ENCODE measurements at places on chromosomes 4 and X.

GRCh38 chr4:752196-752861 lies 46.7 kb downstream of the PCGF3 start:
- no peak for DNase-seq

- DNase-seq: no peak
Observed at GRCh38 chr4:6456450-6456849, 16.0 kb downstream of the PPP2R2C start.

GRCh38 chr4:130183766-130184165 lies 1087.8 kb downstream of the C4orf33 start:
- no peak for DNase-seq

DNA sequence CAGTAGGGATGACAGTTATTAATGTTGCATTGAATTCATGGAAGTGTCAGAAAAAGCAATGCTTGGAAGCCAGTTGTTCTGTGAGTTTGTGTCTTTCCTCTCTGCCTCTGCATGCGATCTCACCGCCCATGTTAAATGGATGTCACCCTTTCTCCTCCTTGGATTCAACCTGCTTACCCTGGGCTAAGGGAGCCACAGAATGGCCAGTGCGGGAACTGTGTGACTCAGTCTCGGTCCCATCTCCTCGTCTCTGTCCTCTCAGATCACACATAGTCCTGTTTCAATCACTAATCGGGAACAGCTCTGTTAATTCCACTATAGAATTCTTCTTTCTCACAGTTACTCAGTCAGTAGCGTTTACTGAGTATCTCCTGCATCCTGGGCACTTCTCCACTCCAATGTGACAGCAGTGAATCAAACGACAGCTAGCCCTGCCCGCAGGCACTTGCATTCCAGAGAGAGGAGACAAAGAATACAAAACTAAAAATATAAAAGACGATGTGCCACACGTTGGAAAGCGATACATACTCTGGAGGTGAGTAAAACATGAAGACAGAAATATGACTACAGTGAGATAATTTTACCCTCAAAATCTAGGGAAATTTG lies 53.6 kb upstream of the TLR3 start:
- no peak for DNase-seq

DNA sequence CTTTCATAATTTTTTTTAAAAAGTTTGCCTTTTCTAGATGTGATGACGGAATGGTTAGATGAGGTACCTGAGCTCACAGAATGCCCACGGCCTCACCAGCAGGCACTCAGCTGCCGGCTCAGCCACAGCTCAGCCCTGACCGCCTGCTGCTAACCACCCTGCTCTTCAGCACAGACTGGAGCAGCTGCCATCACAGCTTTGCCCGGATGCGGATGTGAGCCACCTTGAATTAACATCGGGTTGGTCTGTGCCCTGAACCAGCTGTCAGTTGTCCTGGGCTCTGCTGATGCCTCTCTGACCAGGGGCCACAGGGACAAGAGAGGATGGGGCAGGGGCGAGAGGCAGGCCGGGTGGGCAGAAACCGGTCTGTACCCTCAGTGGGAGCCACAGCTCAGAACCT lies 93.3 kb downstream of the HMX1 start:
- DNase-seq: no peak

- DNase-seq: no peak
Observed at GRCh38 chr4:52789774-52790173, 38.5 kb upstream of the ERVMER34-1 start.

- no peak for DNase-seq
Observed at GRCh38 chrX:65879977-65880799, 159.7 kb downstream of the VSIG4 start.

DNA sequence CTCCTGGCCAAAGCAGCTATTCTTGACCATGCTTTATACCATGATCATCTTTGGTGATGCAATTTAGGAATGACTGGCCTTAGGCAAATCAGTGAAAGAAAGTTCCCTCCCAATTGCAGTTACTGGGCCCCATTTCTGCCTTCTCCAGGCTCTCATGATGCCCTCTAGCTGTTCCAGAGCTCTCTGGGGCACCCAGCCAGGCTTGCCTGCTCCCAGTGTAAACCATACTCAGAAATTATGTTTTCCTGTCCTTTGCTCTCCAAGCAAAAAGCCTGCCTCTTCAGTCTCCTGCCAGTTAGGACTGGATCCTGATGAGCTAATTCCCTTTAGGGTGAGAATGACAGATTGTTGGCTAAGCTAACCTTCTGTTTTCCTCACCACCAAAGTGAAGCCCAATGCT lies 85.3 kb upstream of the RBPJ start:
- peak; percentile 66 for DNase-seq

DNA sequence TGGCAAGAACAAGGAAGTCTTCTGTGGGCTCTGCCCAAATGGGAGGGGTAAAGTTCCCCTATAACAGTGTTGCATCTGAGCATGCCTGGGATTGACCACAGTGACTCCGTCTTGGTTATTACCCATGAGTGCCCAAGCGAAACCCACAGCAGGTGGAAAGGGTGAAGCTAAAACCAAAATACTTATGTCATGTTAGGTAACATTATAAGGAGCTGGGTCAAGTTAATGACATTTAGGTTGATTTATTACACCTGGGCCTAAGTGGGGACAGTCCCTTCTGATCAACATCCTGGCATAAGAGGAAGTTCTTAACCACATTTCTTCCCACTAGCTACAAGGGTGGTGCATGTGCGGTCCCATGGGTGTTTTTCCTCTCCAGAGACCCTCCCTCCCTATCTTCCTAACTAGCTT lies 1.3 kb upstream of the ZNF732 start:
- DNase-seq: no peak

- no peak for DNase-seq
Observed at GRCh38 chr4:1869530-1870327, 1.5 kb upstream of the NSD2 start.
